Effector memory CD4-positive, alpha-beta T cell (primary cell): ENCODE measurements at places on chromosomes 16 and 17.

DNA sequence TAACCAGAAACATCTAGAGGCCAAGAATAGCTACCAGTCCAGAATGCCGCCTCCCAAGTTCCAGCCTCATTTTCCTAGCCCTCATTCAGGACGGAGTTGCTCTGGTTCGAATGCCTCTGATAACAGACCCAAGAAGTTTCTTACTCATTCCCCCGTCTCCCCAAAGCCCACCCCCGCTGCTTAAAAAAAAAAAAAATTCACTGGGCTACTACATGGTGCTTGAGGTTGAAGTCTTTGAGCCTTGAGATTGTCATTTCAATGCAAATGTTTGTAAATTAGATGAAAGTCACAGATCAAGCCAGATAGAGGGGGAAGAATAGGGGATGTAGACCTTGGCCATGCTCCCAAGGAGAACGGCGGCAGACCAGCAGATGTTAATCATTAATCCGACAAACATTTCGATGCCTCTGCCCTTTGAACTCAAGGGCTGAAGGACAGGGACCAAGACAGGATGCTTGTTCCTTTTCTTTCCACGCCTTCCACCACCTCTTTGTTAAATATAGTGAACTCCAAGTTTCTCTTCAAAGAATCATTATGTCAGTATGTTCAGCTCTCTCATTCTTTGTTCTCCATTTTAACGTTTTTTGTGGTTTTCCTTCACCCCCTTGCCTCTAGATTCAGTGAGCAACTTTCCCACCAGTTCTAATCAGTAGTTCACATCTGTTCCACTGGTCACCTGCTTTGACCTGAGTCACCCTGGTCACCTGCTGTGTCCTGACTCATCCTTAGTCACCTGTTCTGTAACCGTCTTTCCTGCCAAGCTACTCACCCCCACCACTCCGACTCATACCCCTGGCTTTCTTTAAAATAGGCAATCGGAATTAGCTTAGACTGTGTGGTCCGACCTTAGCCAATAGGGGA is 190.3 kb downstream of the CPPED1 start:
- H3K27ac ChIP-seq = no peak overlapping the region
- DNase-seq = no peak
- H3K27me3 ChIP-seq = peaks cover 5% of the 10 kb centered on the region
- no peaks in the 10 kb centered on the region for H3K4me1 ChIP-seq
- no peaks in the 10 kb centered on the region for H3K36me3 ChIP-seq

DNA sequence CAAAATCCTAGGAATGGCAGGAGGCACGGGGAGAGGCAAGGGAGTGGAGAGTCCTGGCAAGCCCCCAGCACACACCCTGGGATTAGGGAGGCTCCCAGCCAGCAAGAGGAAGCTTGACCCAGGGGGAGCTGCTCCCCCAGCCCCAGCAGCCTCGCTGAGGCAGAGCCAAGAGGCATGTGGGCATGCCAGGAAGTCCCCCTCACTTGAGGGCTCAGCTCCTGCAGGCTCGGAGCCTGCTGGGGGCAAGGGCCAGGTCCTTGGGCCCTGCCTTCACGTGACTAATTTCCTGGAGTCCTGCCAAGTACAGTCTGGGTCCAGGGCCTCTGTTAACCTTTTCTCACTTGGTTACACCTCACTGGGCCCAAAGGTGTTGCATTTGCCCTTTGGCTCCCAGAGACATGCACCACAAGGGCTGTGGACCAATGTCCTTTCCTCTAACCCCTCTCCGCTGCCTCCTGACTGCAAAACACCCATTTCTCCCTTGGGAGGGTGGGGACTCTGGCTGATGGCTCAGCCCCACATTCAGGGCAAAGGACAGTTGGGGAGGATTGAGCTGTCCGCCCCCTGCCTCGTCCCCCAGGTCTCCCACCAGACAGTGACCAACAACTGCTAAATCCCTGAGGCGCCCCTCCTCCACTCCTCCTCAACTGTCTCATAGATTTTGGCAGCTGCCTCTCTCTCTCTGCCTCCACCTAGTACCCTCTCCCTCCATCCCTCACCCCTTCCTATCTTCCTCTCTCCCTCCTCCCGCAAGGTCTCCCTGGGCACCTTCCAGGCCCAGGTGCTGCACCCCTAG is 4.4 kb upstream of the SLC47A2 start:
- no peak overlapping the region for H3K27ac ChIP-seq
- no peak for DNase-seq
- H3K27me3 ChIP-seq = no peaks in the 10 kb centered on the region
- H3K36me3 ChIP-seq = no peaks in the 10 kb centered on the region
- no peak overlapping the region for H3K4me3 ChIP-seq

- H3K4me3 ChIP-seq = no peak overlapping the region
- H3K27me3 ChIP-seq = no peaks in the 10 kb centered on the region
- H3K27ac ChIP-seq = no peak overlapping the region
- no peak for DNase-seq
- no peaks in the 10 kb centered on the region for H3K4me1 ChIP-seq
Measured at GRCh38 chr16:47697826-47698225, 236.7 kb downstream of the PHKB start.

DNA sequence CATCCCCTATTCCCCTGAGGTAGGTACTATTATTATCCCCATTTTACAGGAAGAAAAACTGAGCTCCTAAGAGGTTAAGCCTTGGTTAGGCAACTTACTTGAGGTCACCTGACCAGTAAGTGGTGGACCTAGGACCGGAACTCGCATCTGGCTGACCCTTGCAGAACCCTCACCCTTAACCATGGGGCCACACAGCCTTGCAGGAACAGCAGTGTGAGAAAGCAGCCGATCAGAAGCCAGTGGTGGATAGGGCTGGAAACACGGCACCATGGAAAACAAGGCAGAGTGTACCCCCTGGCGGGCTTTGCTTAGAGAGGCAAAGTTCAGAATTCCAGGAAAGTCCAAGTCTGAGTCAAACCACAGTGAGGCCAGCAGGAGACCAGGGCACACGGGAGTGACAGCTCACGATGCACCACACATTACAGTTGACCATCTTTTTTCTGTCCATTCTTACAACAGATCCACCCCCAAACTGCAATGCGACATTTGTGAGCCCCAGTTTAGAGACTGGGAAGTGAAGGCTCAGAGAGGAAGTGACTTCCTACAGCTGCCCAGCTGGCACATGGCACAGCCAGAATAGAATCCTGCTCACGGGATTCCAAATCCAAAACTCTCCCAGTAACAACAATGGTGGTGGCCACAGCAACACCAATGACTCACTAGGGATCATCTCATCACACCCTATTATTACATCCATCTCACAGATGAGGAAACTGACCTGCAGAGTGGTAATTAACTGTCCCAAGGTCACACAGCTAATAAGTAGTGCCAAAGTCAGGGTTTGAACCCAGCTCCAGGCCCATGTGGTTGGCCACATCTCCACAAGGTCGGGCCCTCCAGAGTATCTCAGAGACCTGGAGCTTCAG is 20.3 kb downstream of the KIFC3 start:
- no peaks in the 10 kb centered on the region for H3K36me3 ChIP-seq
- no peak overlapping the region for H3K4me3 ChIP-seq
- no peaks in the 10 kb centered on the region for H3K4me1 ChIP-seq
- no peaks in the 10 kb centered on the region for H3K27me3 ChIP-seq
- H3K27ac ChIP-seq = no peak overlapping the region

DNA sequence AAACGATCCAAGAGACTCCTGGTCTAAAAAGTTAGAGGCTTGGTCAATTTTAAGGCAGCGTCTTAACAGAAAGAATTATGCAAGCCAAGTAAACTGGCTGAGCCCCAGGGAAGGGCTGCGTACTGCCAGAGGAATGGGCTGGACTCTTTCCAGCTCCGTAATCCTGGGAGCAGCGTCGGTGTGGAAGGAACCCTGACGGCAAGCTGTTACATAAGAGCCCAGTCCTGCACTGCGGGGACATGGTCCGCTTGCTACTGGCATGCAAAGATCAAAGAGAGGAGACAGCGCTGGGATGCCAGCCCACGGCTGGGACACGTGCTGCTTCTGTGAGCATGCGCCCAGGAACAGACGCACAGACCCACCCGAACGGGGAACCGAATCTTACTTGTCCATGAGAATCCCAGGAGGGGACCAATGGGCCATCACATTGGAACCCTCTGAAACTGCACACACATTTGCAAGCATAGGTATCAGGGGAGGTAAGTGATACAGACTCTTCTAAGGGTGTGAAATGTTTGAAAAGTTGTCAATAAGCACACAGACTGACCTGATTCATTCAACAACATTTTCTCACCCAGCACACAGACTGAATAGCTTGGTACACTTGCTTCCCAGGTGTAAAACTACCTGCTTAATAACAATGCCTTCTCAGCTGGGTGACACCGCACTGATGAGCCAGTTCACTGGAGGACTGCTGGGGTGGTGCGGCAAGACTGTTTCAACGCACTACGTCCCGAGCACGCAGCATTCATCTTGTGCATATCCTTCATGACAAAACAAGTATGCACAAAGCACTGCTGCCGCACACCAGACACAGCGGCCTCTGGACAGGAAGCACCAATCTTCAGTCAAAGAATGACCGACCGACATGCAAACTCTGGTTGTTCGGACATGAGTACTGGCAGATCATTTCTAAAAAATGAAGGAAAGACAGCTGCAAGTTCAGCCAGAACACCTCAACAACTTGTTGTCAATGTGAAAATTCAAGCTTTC is 94.9 kb downstream of the ANKRD11 start:
- H3K4me3 ChIP-seq = no peak overlapping the region
- H3K4me1 ChIP-seq = peaks cover 8% of the 10 kb centered on the region
- no peak overlapping the region for H3K27ac ChIP-seq
- no peaks in the 10 kb centered on the region for H3K27me3 ChIP-seq
- no peaks in the 10 kb centered on the region for H3K36me3 ChIP-seq
- no peak for DNase-seq

- DNase-seq = no peak
- H3K27ac ChIP-seq = no peak overlapping the region
- H3K4me1 ChIP-seq = peaks cover 28% of the 10 kb centered on the region
- no peaks in the 10 kb centered on the region for H3K36me3 ChIP-seq
Measured at GRCh38 chr17:38556239-38556638, 49.5 kb downstream of the SRCIN1 start.

DNA sequence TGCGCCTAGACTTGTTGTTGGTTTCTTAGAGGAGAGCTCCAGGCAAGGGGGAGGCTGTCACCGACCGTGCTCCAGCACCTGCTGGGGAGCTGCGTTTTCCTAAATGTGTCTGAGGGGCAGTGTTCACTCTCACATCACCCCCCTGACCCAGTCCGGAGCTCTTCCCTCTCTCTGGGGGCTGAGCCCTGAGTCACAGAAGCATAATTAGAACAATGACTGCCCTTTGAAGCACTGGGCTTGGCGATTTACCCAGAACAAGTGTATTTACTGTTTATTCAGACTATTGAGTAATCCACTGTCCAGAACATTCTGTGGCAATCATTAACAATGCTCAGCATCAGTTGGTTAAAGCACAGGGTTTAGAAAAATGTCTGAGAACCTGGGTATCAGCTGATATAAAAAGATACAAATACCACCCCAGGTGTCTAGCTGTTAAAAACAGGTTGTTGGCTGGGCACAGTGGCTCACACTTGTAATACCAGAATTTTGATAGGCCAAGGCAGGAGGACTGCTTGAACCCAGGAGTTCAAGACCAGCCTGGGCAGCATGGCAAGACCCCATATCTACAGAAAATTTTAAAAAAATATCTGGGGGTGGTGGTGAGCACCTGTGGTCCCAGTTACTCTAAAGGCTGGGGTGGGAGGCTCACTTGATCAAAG is 8.1 kb downstream of the CES4A start:
- H3K36me3 ChIP-seq = no peaks in the 10 kb centered on the region
- H3K4me3 ChIP-seq = no peak overlapping the region
- no peak overlapping the region for H3K27ac ChIP-seq
- peaks cover 4% of the 10 kb centered on the region for H3K4me1 ChIP-seq
- DNase-seq = no peak

DNA sequence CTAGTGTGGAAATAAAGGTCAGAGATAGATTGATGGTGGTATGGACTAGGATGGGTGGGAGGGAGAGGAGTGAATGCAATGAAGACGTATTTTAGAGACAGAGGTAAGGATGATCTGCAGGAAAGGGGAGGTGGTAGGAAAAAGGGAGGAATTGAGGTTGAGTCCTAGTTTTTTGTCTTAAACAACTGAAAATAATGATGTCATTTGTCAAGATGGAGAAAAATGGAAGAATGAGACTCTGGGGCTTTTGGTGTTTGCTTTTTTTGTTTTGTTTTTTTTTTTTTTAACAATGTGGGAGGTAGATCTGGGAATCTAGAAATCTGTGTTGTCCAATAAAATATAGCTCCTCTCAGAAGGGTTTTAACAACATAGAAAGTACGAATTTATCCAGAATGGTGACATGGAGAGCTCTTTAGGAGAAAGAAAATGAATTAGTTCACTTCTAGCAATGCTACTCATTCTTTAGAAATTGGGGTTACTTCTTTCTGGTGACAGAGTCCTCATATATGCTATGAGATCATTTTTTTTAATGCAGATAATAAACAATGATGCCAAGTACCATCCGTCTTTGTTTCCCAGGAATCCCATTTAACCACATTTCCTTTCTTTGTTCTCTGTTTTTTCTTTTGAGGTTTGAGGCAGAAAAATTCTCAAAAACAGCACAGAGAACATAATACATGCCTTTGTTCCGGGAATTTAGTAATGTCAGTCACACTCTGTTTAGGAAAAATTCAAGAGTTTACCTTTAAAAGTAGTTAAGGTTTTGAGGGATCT is 225.3 kb upstream of the COX10 start:
- H3K36me3 ChIP-seq = no peaks in the 10 kb centered on the region
- no peaks in the 10 kb centered on the region for H3K27me3 ChIP-seq
- H3K27ac ChIP-seq = no peak overlapping the region
- DNase-seq = no peak
- H3K4me3 ChIP-seq = no peak overlapping the region
- no peaks in the 10 kb centered on the region for H3K4me1 ChIP-seq

DNA sequence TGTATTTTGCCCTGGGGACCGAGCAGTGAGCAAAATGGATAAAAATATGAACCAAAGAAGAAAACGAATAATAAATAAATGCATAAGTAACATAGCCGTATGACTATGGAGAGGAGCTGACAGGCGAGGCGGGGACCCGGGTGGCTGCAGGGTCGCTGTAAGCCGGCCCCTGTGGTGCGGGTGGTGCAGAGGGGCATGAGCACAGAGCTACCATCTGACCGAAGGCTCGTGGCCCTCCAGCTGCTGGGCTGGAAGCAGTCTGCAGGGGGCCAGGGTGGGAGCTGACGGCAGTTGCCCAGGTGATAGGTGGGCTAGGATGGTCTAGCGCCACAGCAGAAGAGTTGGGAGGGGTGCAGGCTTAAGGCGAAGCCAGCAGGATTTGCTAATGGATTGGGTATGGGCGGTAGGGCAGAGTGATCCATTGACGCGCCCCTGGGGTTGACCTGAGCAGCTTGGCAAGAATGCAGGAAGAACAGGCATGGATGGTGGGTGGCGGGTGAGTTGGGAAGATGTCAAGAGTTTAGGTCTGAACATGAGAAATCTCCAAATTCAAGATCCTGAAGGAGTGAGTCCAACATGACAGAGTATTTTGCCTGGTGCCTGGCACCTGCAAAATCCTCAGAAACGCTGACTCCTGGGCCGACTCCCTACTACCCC is 228.0 kb downstream of the FOXL1 start:
- H3K27me3 ChIP-seq = no peaks in the 10 kb centered on the region
- H3K4me3 ChIP-seq = no peak overlapping the region
- no peak for DNase-seq
- H3K36me3 ChIP-seq = no peaks in the 10 kb centered on the region

GRCh38 chr16:78732696-78733095 is 633.2 kb downstream of the WWOX start:
- H3K27ac ChIP-seq = no peak overlapping the region
- no peaks in the 10 kb centered on the region for H3K36me3 ChIP-seq
- H3K4me1 ChIP-seq = no peaks in the 10 kb centered on the region
- H3K27me3 ChIP-seq = no peaks in the 10 kb centered on the region
- no peak overlapping the region for H3K4me3 ChIP-seq
